ENCODE measurements at places on chromosomes 11 and 22.

DNA sequence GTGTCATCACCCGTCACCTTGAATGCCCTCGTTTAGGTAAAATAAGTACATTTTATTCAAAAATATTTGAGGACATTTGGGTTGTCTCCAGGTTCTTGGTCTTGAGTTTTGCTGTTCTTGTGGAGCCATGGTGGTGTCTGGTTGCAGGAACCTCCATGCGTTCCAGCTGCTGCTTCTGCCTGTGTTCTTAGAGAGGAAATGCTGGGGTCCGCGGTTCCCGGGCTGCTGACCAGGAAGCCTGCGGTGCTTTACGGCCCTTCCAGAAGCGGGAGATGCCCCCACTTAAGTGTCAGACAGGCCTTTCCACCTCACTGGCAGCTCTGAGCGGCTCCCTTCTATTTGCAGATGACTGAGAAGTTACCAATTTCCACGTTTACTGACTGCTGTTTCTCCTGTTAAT lies 66.8 kb downstream of the LRP5 start:
- DNase-seq, result no peak

DNA sequence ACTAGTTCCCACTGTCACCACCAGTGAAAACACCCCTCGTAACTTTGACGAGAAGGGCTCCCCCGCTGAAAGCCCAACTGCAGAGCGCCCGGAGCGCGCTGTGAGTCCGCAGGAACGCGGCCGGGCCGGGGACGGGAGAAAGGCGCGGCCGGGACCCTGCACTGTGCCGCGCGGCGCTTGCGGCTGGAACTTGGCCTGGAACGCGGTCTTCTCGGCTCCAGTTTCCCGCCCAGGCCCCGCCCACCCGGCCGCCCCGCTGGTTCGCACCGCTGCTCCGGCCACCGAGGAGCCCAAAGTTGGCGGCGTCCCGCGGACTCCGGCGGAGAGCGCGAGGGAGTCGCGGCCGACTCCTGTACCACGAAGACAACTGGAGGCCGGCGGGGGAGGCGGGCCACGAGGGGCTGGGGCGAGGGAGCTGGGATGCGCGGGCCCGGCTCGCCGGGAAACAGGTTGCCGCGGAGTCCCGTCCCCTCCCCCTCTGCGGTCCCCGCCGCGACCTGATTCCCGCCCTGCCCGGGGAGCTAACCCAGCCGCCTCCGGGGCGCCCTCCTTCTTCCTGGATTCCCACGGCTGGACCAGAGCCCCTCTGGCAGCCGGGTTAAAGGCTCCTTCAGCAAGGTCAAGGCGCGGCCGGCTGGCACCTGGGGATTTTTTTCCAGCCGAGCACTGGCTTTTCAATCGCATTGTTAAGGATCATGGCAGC lies 3.4 kb downstream of the TENM4 start:
- peak; percentile 88 for DNase-seq

GRCh38 chr22:42877597-42878340 lies 20.7 kb upstream of the ARFGAP3 start:
- DNase-seq, result peak; percentile 68

DNA sequence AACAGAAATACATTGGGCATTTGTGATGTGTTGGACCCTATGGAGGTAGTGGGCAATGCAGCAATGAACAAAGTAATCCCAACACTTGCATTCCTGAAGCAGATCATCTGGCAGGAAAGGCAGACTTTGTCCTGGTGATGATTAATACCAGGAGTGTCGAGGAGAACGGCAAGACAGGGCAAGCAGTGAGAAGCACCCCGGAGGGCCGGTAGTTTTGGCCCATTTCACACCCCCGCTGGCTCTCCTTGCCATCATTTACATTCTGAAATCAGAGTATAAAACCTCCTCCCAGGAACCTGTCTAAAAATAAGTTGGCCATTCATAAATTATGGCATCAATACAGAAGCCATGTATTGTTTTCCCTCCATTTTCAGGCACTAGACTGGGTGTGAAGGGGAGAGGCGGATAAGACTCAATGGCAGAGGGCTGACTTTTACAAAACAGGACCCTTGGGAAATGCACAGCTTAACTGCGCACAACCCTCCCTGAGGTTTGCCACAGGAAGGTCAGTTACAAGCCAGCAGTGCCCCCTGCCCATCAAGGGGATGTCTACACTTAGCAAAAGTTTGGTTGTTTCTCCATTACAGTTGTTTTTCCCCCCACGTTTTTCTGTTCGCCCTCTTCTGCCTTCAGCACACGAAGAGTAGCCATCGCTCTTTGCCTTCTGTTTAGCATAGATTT lies 55.6 kb downstream of the OPCML start:
- no peak for DNase-seq

DNA sequence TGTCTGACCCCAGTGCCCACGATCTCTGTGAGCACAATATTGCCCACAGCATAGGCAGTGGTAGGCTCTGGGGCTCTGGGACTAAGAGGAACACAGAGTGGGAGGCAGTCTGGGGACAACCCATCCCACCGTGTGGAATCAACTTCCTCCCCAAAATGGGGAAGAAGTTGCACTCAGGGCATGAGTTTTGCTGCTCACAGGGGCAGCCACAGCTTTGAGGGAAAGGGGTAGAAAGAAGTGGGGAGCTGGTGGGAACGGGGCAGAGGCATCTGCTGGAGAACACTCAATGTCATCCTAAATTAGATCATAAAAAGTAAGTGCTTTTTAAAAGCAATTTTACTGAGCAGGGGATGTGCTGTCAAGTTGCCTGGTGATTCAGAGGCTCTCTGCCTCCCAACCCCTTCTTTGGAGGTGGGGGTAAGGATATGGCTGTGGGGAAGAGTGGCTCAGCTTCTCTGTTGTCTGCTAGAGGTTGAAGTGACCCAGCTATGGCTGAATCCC lies 233.8 kb upstream of the NCAM1 start:
- DNase-seq, result no peak

DNA sequence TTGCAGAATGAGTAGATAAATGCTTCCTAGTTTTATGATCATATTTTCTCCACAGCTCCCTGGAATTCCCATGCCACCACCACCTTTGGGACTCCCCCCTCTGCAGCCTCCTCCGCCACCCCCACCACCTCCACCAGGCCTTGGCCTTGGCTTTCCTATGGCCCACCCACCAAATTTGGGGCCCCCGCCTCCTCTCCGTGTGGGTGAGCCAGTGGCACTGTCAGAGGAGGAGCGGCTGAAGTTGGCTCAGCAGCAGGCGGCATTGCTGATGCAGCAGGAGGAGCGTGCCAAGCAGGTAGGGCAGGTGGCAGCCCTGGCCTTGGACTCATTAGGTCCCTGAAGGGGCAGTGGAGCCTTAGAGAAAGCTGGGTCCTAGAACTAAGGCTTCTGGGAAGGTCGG lies 2.9 kb downstream of the SF3B2 start:
- DNase-seq, result no peak

DNA sequence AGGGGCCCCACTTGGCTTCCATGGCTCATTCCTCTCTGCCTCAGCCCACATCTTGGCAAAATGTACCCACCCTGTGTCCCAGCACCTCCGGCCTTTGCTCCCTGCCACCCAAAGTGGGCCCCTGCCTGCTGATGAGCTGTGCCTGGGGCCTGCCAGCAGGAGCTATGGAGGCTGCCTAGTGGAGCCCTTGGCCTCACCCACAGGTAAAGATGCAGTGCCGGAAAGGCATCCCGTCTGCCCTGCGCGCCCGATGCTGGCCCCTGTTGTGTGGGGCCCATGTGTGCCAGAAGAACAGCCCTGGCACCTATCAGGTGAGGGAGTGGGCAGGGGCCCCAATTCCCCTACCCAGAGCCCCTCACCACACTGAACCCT lies 1.3 kb downstream of the TBC1D10C start:
- no peak for DNase-seq

- DNase-seq, result no peak
These were observed 224.9 kb downstream of the DSCAML1 start for GRCh38 chr11:117572129-117572528.

DNA sequence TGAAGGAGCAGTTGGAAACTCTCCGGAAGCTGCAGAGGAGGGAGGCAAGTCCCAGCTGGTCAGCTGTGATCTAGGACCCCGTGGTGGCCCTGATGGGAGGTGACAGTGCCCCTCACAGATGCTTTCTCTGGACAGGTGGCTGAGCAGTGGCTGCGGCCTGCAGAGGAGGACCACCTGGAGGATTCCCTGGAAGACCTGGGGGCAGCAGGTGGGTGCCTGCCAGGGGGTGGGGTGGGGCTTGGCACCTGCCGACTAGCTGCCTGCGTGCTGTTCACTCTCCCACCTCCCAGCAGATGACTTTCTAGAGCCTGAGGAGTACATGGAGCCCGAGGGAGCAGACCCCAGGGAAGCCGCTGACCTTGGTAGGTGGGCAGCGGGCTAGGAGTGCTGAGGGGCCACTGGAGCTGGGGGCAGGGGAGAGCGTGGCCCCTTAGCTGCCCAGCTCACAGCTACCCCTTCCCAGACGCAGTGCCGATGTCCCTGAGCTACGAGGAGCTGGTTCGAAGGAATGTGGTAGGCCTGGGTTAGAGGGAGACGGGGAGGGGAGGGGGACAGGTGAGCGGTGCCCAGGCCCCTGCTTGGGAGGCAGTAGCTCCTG lies 3.1 kb downstream of the SCO2 start:
- DNase-seq, result no peak

DNA sequence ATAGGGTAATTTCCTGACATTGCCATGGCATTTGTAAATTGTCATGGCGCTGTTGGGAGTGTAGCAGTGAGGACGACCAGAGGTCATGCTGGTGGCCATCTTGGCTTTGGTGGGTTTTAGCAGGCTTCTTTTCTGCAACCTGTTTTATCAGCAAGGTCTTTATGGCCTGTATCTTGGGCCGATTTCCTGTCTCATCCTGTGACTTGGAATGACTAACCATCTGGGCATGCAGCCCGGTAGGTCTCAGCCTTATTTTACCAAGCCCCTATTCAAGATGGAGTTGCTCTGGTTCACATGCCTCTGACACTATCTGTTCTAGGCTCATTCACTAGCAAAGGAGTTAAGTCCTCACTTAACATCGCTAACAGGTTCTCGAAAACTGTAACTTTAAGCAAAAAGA lies 1374.2 kb downstream of the FAM181B start:
- DNase-seq, result no peak

- no peak for DNase-seq
These were observed 78.3 kb downstream of the CTTN start for GRCh38 chr11:70476669-70477068.

GRCh38 chr11:11577932-11578911 lies 43.6 kb downstream of the GALNT18 start:
- no peak for DNase-seq

GRCh38 chr22:20869234-20869633 lies 10.4 kb downstream of the SNAP29 start:
- DNase-seq, result no peak

- no peak for DNase-seq
These were observed 5.2 kb upstream of the C22orf42 start for GRCh38 chr22:32164075-32164860.

DNA sequence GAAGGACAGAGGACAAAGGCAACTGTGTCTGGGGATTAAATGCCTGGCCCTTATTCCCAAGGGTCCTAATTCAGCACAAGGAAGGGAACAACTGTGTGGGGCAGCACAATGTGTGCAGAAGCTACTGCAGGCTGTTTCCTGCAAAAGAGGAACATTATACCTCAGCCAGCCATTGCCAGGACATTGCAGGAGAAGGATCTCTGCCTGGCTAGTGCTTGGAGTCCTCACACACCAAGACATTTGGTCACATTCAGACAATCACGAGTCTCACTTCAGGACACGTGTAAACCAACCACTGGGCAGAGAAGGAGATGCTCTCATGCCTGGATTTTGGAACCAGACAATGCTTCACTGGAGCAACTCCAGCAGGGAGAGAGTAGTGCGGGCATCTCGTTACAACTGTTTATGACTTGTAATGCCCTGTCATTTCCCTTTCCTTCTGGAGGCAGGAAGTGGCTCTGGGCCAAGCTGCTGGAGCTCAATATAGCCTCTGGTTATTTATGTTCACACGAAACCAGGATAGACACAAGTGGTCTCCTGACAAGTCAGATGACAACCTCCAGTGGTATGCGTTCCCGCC lies 23.9 kb upstream of the ZC3H12C start:
- peak; percentile 56 for DNase-seq

GRCh38 chr11:60018058-60018457 lies 1.1 kb downstream of the OOSP4B start:
- no peak for DNase-seq

- peak; percentile 84 for DNase-seq
These were observed at the start of gene IL10RA for GRCh38 chr11:117985953-117986887. Gene IL10RA, plus strand, starts transcription at chr11:117986394. Its CDS starts 74 bp downstream, at chr11:117986468.

DNA sequence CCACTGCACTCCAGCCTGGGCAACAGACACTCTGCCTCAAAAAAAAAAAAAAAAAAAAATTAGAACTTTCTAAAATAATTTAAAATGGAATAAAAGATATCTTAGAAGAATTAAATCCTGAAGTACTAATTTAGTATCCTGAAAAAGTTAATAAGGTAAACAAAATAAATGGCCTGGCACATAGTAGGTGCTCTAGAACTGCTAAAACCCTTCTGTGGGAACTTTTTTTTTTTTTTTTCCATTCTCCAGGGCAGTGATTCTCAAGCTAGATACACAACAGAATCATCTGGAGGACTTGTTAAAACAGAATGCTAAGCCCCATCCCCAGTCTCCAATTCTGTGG lies 65.3 kb downstream of the MAML2 start:
- DNase-seq, result no peak

DNA sequence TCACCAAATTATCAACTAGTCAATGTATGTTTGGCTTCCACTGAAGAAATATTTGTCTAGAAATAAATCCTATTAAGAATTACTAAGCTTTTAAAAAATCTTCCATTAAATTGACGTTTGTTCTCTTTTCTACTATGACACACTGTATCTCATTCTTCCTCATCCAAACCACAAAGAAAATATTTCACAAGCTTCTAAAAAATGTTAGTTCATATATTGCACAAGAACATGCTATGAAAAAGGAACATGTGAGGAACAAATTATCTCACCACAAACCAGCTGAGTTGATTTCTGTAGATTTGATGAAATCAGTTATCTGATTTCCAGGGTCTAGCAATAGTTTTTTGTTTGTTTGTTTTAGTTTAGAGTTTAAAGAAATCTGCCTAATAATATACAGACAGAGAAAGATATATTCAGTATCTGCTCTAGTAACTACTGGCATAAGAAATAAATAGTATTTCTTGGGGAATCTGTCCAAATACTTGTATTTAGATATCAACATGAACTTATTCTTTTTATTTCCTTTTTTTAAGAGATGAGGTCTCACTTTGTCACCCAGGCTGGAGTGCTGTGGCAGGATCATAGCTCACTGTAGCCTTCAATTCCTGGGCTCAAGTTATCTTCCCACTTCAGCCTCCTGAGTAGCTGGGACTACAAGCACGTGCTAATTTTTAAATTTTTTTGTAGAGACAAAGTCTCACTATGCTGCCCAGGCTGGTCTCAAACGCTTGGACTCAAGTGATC lies 161.7 kb downstream of the ATG16L2 start:
- DNase-seq, result peak; percentile 21

GRCh38 chr22:41927813-41928212 lies 1.2 kb upstream of the TNFRSF13C start:
- no peak for DNase-seq

DNA sequence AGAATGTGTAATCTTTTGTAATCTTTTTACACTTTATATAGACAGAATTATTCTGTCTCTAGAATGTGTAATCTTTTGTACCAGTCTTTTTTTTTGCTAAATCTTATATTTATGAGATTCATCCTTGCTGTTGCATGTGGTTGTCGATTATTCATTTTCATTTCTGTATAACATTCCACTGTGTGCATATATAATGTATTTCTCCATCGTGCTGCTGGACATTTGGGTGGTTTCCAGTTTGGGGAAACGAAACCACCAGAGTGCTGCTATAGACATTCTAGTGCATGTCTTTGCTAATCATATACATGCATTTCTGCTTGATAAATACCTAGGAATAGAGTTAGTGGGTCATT lies 146.5 kb downstream of the GRIK4 start:
- no peak for DNase-seq
